Trophoblast cell (in vitro differentiated cells and primary cell): ENCODE measurements at places on chromosomes 6 and 20.

GRCh38 chr6:128025478-128025877, 124.6 kb upstream of the THEMIS start:
- DNase-seq = no peak

DNA sequence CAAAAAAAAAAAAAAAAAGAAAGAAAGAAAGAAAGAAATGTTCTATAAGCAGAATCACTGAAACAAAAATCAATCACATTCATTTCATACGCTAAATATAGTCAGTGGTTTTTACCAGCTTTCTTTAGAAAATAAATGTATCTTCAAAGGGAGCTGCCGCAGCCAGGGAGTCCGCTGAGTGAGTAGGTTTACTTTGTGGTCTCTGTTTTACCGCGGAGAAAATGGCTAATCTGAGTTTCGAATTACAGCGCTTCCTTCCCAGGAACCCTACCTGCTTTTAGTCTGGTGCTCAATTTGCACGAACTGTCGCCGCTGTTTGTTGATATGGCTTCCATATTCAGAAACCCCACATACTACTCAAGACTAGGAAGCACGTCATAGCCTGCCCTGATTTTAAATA, 102.4 kb downstream of the TFAP2A start:
- peak; percentile 16 for DNase-seq

DNA sequence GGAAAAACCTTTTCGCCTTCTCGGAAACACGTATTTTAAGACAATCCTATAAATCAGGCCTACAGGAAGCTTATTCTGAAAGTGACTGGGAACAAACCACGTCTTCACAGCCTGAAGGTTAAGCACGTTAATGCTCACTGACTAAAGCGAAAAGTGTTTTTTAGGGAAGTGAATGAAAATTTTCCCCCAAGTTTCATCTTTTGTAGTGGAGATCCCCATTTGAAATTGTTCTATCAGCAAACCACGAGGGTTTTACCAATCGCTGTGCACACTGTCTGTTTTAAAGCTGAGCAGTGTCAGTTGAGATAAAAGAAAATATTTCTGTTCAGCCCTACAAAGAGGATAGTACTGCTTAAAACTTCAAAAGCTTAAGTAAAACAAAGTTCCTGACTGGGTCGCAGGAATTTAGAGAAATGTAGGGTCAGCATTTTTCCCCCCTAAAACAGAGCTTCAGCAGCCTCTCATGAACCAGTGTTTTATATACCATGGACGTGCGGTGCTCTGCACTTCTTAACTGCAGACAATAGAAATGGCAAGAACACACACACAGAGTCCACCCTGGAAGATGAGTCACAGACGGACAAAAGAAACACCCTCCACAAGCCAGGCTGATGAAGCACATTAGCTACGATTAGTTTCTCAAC, 34.9 kb downstream of the SLC22A23 start:
- peak; percentile 47 for DNase-seq

DNA sequence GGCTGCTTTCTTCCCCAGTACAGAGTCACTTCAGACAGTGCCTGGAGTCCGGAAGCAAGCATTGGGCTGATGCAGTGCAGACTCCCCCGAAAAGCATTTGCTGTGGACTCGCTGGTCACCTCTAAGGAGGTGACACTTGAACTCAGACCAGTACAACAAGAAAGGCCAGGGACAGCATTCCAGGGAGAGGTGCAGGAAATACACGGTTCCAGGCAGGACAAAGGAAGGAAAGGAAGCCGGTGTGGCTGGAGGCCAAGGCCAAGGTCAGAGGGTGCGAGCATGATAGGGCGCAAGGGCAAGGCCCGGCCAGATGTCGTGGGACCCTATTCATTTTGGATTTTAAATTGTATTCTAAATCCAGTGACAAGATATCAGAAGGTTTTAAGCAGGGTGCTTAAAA, 160.9 kb downstream of the ZMYND8 start:
- DNase-seq = no peak

DNA sequence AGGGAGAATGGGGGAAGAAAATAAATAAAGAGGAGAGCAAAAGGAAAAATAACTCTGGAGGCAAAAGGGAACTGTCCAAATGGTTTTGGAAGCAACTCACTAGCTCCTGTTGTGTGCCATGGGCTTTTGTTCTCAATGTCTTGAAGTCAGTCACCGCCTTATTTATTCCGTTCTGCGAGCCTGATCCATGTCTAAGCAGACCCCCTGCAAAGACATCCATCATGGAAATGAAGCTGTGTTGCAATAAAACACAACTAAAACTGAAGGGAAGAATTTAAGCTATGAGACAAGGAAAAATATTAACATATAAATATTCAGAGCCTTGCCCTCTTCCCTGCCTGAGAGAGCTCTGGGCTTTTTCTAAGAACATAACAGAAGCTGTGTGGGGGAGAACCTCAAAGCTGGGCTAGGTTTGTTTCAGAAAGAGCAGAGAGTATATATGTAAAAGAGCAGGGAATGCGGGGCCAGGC, 373.2 kb upstream of the CNR1 start:
- no peak for DNase-seq

- DNase-seq = no peak
Measured at GRCh38 chr6:48919555-48919954, 543.5 kb downstream of the MMUT start.

DNA sequence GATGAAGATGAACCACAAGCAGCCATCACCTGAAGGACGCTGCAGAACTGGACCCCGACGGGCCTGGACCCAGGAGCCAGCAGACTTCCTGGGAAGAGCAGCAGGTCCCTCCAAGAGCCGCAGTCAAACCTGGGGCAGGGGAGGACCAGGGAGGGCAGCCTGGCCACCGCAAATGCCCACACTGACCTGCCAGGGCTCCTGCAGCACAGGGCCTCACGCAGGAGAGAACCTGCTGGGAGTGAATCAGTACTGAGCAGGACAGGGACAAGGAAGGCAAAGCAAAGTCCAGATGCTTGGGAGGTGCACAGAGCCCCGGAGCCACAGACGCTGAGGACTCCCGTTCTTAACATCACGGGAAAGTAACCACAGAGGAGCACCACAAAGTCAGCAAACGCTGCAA, 75.2 kb downstream of the TAF4 start:
- DNase-seq = no peak

GRCh38 chr6:11681357-11681756, 97.2 kb downstream of the ADTRP start:
- DNase-seq = no peak

DNA sequence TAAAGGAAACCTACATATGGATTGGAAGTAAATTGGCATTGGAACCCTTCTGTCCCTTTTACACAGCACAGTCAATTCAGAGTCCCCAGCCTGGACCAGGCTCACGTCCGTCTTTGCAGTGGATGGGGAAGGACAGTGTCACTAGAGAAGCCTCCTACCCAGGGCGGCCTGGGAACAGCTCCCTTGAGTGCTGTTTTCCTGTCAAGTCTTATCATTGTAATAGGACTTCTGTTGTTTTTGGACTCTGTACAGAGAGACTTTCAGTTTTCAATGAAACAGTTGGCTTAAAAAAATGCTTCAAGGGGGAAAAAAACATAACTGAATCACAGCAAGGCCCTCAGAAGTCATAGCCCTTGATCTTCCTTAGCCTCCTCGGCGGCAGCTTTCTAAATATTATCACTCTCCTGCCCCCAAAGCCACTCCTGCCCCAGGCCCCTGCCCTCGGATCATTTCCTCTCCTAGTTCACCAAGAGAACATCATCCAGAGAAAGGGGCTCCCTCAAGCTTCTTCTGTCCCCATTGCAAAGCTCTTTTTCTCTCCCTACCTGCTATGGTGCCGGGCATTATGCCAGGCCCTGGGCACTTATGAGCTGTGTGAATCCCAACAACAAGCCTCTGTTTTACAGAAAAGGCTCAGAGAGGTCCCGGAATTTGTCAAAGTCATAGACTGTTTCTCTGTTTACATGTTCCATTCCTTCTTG, 37.8 kb upstream of the CNKSR3 start:
- DNase-seq = no peak

- DNase-seq = no peak
Measured at GRCh38 chr20:4766631-4767030, 44.9 kb downstream of the PRND start.

DNA sequence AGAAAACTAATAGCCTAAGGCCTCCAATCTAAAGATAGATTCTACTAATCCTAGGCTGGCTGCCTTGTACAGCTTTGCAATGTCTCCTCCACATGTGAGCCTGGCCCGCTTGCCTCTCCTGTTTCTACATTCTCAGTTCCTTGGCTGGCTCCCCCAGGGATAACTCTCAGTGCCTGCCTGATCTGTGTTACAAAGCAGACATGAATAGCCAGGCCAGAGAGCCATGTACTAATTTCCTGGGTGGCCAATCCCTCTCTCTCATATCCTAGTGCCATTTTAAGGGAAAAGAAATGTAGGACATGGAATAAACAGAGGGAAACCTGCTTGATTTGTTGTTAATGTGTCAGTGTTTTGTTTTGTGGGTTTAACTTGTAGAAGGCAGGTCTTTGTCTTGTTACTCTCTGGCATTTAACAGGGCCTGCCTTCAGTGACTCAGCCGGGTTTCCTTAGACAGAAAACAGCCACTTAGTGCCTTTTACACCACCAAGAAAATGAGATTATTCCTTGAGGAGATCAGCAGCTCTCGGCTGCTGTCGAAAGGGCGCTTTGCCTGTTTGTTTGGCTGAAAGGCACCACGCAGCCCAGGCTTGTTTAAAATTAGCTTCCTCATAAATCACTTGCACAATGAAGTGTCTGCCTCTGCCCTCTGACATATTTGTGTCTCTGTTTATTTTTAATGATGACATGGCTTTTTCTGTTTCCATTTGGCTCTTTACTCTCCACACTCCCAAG, 702.7 kb downstream of the MAFB start:
- no peak for DNase-seq

DNA sequence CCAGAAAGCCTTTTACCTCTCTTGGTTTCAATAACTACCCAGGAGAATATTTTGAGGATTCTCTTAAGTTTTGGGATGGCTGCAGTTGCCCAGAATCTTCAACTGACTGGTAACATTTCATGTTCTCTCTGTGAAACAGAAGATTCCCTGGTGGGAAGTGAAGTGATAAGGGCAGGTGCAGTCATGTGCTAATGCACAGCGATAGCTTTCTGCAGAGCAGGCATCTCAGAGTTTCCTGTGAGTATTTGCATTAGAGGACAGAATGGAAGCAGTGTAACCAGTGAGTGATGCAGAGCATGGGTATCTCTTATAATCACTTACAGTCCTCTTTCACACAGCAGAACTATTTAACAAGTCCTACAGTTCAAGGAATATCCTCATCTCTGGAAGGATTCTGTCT, 76.1 kb downstream of the HCRTR2 start:
- DNase-seq = no peak

GRCh38 chr20:59668926-59669850, 64.8 kb downstream of the PHACTR3 start:
- no peak for DNase-seq

DNA sequence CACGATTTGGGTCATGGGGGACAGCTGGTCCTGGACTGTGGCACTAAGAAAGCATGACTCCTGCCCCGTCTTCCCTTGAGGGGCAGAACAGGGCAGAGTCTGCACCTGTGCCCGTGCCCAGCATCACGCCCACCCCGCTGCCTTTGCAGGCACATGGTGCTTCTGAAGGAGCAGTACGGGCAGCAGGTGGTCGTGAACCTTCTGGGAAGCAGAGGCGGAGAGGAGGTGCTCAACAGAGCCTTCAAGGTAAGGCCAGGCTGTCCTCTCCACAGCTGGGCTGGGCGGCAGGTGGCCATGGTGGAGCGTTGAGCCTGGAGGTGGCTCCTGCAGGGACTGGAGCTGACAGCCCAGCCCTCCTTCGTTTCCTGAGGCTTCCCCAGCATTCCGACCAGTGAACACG, 77.4 kb downstream of the SYNJ2 start:
- DNase-seq = no peak

GRCh38 chr6:16324606-16325225, 86.3 kb downstream of the GMPR start:
- no peak for DNase-seq

DNA sequence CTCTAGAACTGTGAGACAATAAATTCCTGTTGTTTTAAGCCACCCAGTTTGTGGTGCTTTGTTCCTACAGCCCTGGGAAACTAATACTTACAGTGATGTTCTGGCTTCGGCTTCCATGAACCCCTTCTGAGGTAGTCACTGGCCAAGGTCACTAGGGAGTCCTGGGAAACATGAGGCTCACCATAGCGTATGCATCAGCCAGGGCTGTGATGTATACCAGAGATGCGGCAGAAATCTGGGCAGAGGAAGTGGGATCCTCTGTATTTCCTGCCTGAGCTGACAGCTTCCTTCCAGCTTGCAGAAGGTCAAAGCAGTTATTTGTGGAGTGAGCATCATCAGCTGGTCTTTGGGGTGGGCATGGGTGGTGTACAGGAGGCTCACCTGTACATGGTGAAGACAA, 27.9 kb downstream of the KAT14 start:
- DNase-seq = no peak

GRCh38 chr6:159871241-159871640, 19.5 kb upstream of the MAS1 start:
- DNase-seq = no peak

DNA sequence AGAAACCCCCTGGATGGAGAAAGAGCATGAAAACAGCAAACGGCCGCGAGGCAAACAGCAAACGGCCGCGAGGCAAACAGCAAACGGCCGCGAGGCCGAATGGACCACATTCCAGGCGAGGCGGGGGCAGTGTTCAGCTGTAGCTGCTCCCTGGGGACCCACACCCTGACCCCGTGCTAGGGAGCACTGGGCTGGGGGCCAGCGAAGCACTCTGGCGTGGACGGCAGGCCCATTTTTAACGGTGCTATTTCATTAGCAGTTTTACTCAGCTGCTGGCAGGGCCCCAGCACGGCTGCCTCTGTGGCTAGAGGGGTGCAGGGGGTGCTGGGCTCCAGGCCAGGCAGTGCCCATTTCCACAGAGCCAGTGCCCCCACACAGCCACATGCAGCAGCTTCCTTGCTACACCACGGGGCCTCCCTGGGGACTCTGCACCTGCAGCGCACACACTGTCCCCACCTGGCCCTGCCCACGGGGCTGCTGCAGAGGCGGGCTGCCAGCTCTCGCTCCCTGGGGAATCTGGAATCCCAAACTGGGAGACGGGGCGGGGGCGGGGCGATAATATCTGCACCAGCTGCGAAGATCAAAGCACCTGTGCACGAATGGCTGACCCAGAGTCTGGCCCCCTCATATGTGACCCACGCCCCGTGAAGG, 35.6 kb upstream of the SLCO4A1 start:
- DNase-seq = peak; percentile 19

- peak; percentile 24 for DNase-seq
Measured at GRCh38 chr6:70685494-70686180, 18.0 kb downstream of the SMAP1 start.

DNA sequence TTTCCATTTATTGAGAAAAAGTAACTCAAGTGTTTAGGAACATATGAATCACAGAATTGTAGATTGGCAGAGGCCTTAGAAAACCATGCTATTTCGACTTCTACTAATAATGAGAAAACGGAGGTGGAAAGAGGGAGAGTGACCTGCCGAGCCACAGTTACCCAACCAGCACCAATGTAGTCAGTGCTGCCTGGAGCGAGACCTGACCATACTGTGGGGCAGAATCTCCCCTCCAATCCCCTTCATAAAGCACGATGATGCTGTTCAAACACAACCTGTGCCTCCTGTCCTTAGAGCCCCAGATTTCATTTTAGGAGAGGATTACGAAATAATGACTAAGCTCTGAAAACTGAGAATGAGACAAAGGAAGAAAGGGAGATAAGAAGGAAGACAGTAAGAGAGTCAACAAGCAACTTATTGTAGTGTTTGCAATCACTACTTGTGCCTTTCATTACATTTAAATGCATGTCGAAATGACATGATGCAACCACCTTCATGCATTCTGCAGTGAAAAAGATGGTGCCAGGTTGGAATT, 70.6 kb downstream of the ATXN1 start:
- peak; percentile 21 for DNase-seq
